ENCODE measurements at places on chromosomes 5 and 9. TPM values are rescaled to one million over a fixed set of nuclear protein-coding genes. Genes with fewer than 3 reads are reported as not detected.

PAX5 gene
- not detected for total RNA-seq

BNIP1 gene
- 17.3 TPM for total RNA-seq

LCNL1 gene
- total RNA-seq = 0.18 TPM

C5orf52 gene
- total RNA-seq = not detected

C5orf47 gene
- not detected for total RNA-seq

All from A549 treated with ZK216348 at 1 μM for 4 hours (cell line).